ENCODE measurements at places on chromosomes 11 and 22. TPM values are rescaled to one million over a fixed set of nuclear protein-coding genes. Genes with fewer than 3 reads are reported as not detected.

The CRYBB2 gene
- total RNA-seq: not detected

The CBLIF gene
- total RNA-seq: not detected

The MRGPRX4 gene
- not detected for total RNA-seq

GRCh38 chr22:49549256-49550140, 278.2 kb downstream of the BRD1 start:
- no peak for DNase-seq

Measured in CD8-positive, alpha-beta T cell (primary cell).